CD4-positive, alpha-beta T cell treated with Interleukin-12 subunit alpha and Interleukin-12 subunit beta, for 1 hour (primary cell): ENCODE measurements at places on chromosomes 11 and 22.

GRCh38 chr22:37123649-37124048 is 14.1 kb upstream of the TMPRSS6 start:
- DNase-seq = no peak

GRCh38 chr11:108838102-108838791 is 173.4 kb downstream of the DDX10 start:
- DNase-seq = no peak

DNA sequence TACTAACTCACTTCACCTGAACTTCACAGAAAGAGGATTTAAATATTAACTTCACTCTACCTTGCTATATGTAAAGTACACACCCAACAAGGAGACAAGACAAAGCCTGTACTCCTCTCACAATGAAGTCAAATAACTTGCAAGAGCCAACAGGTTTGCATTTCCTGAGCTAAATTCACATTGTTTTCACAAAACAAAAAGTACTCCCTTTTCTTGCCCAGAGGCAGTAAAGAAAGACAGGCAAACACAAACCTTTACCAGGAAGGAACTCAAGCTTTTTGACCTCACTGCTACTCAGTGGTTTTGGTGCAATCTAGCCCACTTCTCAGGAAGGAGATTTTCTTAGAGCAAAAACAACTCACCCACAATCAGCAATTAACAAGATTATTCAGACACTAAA is 15.7 kb downstream of the USP28 start:
- DNase-seq = peak; percentile 12

GRCh38 chr22:43207386-43207785 is 20.5 kb upstream of the TTLL12 start:
- no peak for DNase-seq

GRCh38 chr22:36334821-36335603 is 52.8 kb downstream of the MYH9 start:
- DNase-seq = peak; percentile 46

GRCh38 chr22:29334148-29334547 is 18.7 kb upstream of the RASL10A start:
- DNase-seq = no peak

DNA sequence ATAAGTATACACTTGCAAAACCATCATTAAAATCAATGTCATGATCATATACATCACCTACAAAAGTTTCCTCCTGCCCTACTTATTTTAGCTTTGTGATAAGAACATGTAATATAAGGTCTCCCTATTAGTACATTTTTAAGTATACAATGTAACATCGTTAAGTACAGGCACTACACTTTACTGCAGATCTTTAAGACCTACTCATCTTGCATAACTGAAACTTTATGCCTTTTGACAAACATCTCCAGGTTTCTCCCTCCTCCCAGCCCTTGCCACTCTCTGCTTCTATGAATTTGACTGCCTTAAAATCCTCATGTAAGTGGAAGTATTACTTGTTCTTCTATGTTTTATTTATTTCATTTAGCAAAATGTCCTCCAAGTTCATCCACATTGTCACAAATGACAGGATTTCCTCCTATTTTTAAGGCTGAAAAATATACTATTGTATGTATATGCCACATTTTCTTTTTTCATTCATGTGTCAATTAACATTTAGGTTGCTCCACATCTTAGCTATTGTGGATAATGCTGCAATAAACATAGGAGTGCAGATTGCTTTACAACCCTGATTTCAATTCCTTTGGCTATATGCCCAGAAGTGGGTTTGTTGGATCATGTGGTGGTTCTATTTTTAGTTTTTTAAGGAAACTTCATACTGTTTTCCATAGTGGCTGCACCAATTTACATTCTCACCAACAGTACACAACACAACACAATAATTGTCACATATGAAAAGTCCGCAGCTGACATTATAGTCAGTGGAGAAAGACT is 471.1 kb upstream of the ANO3 start:
- no peak for DNase-seq

GRCh38 chr11:121611242-121611641 is 158.5 kb upstream of the SORL1-AS1 start:
- no peak for DNase-seq

- no peak for DNase-seq
These were observed 15.1 kb downstream of the APOL6 start for GRCh38 chr22:35663371-35663770.
